ENCODE measurements at places on chromosomes 13 and 19.
A peak's percentile ranks its signal among the peaks of the same experiment; 100 is the strongest.

GRCh38 chr13:21594715-21595545, 9.0 kb downstream of the MICU2 start:
- DNase-seq, result no peak

- DNase-seq, result peak; percentile 76
Observed at GRCh38 chr19:48837051-48837524, 797 bp upstream of the HSD17B14 start.

DNA sequence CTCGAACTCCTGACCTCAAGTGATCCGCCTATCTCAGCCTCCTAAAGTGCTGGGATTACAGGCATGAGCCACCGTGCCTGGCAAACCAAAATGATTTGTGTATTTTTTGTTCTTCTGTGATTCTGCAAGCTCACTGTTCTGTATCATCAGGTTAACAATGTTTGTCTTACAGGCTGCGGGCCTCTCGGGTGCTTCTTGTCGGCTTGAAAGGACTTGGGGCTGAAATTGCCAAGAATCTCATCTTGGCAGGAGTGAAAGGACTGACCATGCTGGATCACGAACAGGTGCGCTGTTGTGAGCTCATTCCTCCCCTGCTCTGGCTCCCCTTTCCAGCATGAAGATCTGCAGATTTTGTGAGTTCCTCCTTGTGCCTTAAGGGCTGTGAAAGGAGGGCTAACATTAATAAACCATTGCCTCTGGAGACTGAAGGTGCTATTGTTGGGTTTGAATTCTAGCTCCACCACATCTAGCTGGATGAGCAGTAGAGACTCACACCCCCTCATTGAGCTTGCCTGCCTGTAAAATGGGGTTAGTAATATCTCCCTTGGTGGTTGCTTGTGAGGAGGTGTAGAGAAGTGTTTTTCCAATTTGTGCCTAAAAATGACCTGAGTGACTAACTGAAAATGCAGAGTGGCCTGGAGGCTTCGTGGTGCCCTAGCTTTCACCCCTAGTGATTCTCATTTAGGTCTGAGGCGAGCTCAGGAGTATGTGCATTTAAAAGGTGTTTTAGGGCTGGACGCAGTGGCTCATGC, 12.9 kb downstream of the SAE1 start:
- DNase-seq, result no peak

DNA sequence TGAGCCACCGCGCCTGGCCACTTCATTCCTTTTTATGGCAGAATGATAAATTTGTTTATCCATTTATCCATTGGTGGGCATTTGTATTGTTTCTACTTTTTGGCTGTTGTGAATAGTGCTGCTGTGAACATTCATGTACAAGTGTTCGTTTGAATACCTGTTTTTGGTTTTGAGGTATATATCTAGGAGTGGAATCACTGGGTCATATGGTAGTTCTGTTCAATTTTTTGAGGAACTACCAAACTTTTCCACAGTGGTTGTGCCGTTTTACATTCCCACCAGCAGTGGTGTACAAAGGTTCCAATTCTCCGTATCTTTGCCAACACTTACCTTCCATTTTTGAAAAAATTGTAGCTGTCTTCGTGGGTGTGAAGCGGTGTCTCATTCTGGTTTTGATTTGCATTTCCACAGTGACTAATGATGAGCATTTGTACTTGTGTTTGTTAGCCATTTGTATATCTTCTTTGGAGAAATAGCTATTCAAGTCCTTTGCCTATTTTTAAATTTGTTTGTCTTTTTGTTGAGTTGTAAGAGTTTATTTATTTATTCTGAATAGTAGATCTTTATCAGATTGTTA, 55.7 kb downstream of the TM9SF2 start:
- no peak for DNase-seq

GRCh38 chr13:108919036-108919907, 289.9 kb downstream of the MYO16 start:
- DNase-seq, result peak; percentile 33

GRCh38 chr13:19062019-19062646, 119.5 kb downstream of the TUBA3C start:
- DNase-seq, result no peak

DNA sequence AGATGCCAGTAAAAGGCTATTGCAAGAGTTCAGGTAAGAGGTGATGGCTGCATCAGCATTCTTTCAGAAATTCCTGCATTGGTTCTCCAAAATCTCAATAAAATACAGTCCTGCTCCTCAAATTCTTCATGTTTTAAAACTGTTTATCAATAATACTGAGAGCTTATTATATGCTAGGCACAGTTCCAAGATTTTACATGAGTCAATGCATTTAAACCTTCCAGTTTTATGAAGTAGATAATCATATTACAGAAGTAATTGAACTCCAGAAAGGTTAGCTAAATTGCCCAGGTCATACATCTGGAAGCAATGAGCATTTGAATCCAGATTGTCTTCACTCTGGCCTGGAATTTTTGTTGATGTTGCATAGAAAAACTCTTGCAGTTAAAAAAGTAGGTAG, 282.9 kb upstream of the SLITRK6 start:
- no peak for DNase-seq

- DNase-seq, result no peak
Observed at GRCh38 chr13:71613066-71613745, 253.8 kb downstream of the DACH1 start.

GRCh38 chr19:6263735-6264444, 15.9 kb downstream of the MLLT1 start:
- DNase-seq, result no peak

DNA sequence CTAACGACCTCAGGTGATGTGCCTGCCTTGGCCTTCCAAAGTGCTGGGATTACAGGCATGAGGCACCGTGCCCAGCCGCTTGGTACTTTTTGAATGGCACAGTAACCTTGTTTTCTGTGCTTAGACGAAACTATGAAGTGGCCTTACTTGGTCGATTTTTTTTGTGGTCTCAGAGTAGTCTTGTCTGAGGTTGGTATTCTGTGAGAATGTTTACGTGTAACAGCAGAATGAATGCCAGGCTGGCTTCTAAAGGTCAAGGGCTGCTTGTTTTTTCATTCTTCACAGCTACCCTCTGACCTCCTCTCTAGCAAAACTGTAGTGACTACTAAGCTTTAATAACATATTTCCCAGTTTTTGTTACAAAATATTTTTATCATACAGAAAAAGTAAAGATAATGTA, 313.3 kb downstream of the GPC6 start:
- no peak for DNase-seq
